ENCODE measurements at places on chromosomes 6 and 20.
A peak's percentile ranks its signal among the peaks of the same experiment; 100 is the strongest.

- no peak for DNase-seq
These were observed 7.2 kb upstream of the LCA5 start for GRCh38 chr6:79544299-79544927.

- no peak for DNase-seq
These were observed 146.0 kb downstream of the PTCHD4 start for GRCh38 chr6:47964969-47965368.

- no peak for DNase-seq
These were observed 252.6 kb downstream of the MYLK4 start for GRCh38 chr6:2497922-2498623.

DNA sequence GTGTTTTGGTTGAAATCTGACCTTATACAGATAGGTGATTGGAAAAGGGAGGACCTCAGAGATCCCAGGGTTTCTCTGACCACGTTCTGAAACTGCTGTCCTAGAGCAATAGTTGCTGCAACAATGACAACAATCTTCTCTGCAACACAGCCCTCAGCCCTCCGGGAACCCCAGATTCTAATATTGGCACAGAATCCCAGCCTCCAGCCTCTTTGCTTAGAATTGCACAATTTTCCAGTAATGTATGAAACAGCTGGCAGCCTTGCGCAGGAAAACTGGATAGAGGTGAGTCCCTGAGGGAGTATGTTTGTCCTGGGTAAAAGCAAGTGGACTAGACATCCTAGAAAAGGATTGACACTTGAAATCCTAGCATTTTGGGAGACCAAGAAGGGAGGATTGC is 30.4 kb upstream of the PNRC1 start:
- no peak for DNase-seq

GRCh38 chr6:35312076-35312800 is 14.6 kb downstream of the DEF6 start:
- DNase-seq, result no peak

DNA sequence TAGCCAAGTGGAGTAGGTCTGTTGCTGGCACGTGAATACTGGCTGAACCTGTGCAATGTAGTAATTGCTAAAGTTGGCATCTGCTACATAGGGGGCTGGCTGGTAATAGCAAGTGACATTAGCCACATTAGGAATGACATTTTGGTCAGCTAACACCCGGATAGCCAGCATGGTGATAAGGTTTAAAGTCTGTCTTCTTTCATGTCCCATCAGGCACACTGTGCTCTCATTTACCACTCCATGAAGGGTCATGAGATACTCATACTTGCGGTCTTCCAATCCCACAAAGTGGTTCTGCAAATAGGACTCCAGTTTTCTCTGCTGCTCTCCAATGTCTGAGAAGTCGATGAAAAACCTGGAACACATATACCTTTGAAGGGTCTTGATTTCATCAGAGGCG is 2.8 kb downstream of the TENT5A start:
- DNase-seq, result no peak

DNA sequence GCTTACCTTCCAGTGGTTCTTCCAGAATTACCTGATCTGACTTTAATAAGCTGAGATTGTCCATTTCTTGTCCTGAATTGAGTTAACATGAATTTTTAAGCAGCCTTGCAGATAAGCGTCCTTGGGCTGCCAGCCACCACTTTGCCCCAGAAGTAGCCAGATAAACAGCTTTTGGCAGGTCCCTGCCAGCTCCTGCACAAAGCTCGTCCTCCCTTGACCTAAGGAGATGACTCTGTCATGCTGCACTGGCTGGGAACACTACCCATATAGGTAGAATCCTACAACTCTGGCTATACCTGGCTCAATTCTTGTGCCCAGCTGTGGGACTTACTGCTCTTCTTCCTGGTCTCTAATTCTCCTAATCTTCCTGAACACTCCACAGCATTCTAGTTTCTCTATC is 39.6 kb upstream of the AAR2 start:
- no peak for DNase-seq

DNA sequence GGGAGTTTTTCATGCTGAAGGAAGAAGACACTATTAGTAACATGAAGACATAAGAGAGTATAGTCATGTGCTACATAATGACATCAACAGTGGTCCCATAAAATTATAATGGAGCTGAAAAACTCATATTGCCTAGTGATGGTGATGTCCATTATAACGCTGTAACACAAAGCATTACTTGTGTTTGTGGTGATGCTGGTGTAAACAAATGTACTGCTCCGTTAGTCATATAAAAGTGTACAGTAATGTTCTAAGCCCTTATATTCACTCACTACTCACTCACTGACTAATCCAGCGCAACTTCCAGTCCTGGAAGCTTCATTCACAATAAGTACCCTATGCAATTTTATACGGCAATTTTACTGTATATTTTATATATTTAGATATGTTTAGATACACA is 26.8 kb upstream of the ASF1A start:
- no peak for DNase-seq

- no peak for DNase-seq
These were observed 71.5 kb downstream of the SHLD1 start for GRCh38 chr20:5821627-5822215.

GRCh38 chr6:134754013-134754690 is 195.7 kb downstream of the ALDH8A1 start:
- no peak for DNase-seq

DNA sequence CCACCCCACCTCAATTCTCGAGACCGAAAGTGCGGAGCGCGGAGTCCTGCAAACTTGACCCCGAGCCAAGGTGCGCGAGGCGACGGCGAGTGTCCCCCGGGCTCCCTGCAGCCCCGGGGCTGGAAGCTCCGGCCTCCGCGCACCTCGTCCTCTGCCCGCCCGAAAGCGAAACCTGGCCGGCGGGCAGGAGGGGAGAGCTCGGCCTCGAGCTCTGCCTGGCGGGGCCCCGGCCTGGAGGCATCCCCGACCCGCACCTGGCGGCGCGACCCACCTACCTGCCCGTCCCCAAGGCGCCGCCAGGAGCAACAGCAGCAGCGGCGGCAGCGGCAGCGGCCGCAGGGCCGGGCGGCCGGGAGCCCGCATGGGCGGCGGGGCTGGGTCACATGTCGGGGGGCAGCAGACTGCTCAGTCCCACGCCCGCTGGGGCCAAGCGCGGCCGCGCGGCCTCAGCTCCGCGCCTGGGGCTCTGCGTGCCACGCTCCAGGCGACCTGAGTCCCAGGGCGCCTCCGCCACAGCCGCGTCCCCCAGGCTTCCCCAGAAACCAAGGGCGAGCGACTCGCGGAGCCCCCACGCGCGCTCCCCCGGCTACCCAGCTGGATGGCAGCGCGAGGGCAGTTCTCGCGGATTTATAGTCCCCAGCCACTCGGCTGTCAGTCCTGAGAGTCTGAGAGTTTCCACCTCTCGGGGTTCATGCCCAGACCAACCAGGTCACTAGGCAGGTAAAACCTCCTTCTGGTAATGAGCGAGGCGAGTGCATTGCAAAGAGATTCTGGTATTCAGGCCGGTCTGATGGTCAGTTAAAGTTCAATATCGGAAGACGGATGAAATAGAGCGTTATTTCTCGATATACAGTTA is at the start of gene IL20RA:
Gene IL20RA, minus strand, starts transcription at position 600 of the 856 bp plus-strand sequence. Its CDS starts 237 bp downstream, at position 363.
- no peak for DNase-seq

GRCh38 chr6:69232911-69233448 is 563.8 kb downstream of the LMBRD1 start:
- DNase-seq, result no peak

GRCh38 chr6:4776493-4777393 is 539 bp downstream of the CDYL start:
- DNase-seq, result peak; percentile 21

DNA sequence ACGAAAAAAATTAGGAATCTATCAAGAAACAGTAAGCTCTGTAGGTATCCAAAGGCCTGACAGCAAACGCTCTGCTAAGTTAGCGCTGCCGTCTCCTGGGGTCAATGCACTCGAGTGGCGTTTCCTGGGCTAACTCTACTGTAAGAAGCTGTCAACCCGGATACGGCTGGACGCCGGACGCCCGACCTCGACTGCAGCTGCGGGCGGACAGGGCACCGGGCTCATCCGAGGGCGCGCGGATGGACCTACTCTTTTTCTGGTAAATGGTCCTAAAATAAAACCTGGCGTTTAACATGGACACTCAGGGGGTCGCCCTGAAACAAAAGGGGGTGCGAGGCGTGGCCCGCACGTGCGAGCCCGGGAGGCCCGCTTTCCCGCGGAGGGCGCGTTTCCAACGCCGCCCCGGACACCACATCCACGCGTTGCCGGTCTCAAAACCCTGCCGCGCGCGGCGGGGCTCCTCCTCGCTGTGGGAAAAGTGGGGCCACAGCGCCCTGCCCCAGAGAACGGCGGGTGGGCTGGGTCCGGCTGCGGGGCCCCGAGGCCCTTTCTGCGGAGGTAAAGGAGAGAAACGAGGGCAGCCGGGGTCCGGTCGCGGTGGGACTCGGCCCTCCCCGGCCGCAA is 537 bp downstream of the TCP1 start:
- peak; percentile 11 for DNase-seq
